Stimulated activated CD4-positive, alpha-beta T cell treated with anti-CD3 and anti-CD28 coated beads, Interleukin-4, amount 100 ng/mL, for 24 hours (primary cell): ENCODE measurements at places on chromosomes 2 and 18.

DNA sequence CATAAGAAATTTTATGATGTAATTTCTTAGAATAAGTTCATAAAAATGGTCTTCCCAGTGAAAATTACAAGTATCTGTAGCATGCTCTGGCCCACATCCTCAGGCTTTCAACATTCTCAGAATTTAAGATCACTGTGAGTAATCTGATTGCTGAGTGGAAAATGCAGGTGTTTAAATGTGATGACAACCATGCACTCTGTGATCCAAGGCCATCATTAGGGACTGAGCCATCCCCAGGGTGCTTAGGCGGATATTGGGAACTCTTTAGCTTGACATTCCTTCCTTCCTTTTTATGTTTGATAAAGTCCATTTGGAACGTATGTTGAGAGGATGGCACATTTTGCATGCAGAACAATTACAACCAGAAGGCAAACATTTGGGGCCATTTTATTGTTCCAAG, 95.5 kb downstream of the ARL4C start:
- no peak for DNase-seq

GRCh38 chr2:133952420-133952819, 301.5 kb upstream of the MGAT5 start:
- DNase-seq: no peak

DNA sequence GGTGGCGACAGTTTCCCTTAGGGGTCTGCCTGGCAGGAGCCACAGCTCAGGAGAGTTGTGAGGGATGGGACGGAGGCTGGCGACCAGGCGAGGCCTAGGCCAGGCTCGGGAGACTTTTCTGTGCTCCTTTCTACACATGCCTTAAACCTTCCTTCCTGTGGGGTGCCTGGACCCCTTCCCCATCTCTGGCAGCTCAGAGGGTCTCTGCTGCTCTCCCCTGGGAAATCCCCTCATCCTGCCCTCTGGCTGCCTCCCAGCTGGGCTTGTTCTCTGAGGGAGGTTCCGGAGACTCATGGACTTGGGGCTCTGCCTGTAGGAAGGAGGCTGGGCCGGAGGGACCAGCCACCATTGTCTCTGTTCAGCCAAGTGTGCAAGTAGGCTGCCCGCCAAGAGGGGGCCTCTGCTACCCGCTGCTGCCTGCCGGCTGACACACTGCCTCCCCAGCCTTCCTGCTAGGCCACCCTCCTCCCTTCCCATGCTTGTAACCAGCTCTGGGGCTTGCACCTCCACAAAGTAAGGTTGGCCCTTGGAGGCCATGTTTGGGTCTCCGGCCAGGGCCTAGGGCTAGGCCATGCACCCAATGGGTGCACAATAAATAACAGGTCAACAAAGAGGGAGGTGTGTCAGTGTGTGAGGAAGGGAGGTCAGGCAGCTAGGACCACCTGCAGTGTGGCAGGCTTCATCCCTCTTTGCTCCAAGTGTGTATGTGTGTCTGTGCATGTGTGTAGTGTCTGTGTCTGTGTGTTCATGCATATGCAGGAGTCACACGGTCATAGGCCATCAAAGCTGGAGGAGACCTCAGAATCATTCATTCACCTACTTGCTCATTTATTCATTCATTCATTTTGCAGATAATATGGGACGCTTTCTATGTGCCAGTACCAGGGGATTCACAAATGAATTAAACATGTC, 28.8 kb downstream of the PSD4 start:
- no peak for DNase-seq

- DNase-seq: no peak
These were observed 225.3 kb downstream of the EN1 start for GRCh38 chr2:118622108-118622507.

- no peak for DNase-seq
These were observed 298.5 kb downstream of the PAX3 start for GRCh38 chr2:222000326-222000725.

DNA sequence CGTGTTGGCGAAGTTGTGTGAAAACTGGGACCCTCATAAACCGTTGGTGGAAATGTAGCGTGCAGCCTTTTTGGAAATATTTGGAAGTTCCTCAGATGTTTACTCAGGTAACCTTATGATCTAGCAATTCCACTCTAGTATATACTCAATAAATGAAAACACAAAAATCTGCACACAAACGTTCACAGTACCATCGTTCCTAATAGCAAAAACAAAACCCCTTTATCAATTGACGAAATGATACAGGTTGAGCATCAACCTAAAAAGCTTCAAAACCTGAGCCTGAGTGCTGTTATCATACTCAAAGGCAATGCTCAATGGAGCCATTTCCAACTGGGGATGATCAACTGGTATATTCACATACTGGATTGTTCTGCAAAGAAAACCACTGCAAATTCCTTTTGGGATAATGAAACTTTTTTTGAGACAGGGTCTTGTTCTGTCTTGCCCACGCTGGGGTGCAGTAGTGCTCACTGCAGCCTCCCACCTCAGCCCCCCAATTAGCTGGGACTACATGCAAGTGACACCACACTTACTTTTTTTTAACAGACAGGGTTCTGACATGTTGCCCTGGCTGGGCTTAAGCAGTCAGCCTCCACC, 777 bp upstream of the C18orf32 start:
- DNase-seq: no peak

- DNase-seq: no peak
These were observed 144.4 kb downstream of the PIEZO2 start for GRCh38 chr18:11004951-11005350.

- DNase-seq: no peak
These were observed 5.2 kb upstream of the PPP4R1 start for GRCh38 chr18:9619545-9619944.

GRCh38 chr2:241110607-241111439, 8.7 kb upstream of the MTERF4 start:
- no peak for DNase-seq

GRCh38 chr2:148650881-148651280, 6.3 kb downstream of the EPC2 start:
- DNase-seq: no peak

DNA sequence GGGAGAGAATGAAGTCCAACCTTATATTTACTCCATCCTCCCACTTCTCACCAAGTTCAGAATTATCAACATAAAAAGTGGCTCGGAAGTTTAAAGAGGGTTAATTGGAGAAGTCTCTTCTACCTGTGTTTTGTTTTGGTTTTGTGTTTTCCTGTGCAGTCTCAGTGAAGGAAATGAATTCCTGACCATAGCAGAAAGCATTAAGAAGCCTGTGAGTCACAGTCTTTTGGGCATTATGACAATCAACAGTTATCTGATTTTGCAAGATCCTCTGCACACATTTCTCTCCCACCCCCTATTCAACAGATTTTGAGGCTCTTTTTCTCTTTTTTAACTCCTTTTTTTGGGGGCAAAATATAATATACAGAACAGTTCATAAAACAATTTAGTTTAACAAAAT, 8.6 kb upstream of the RPL37A start:
- DNase-seq: no peak

- DNase-seq: no peak
These were observed 959.4 kb upstream of the GYPC start for GRCh38 chr2:125696560-125696959.

- DNase-seq: no peak
These were observed 20.4 kb downstream of the COL6A3 start for GRCh38 chr2:237393523-237393922.

DNA sequence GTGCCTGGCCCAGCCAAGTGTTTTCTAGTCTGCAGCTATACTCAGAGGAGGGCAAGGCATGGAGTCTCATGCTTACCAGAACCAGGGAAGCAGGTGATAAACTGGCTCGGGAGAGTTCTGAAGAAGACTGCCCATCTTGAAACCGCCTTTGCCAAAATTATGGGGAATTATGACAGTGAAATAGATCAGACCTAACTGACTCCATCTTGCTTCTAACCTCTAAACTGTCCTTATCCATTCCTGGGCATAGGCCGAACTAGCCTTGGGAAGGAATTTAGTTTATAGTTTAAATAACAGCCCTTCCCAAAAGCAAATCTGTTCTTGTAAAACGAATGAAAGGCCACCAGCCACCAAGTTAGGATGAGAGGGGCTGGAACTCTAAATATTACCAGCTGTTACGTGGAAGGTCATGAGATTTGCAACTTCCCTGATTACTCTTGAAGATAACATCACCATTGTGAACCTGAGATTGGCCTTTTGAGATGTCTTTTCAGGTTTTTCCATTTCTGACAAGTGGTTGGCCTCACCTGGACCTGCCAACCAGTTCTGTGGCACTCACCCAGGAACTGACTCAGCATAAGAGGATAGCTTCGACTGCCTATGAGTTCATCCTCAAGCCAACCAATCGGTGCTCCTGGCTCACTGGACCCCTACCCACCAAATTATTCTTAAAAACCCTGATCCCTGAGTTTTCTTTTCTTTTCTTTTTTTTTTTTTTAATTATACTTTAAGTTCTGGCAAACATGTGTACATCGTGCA, 23.4 kb downstream of the CHCHD5 start:
- no peak for DNase-seq

DNA sequence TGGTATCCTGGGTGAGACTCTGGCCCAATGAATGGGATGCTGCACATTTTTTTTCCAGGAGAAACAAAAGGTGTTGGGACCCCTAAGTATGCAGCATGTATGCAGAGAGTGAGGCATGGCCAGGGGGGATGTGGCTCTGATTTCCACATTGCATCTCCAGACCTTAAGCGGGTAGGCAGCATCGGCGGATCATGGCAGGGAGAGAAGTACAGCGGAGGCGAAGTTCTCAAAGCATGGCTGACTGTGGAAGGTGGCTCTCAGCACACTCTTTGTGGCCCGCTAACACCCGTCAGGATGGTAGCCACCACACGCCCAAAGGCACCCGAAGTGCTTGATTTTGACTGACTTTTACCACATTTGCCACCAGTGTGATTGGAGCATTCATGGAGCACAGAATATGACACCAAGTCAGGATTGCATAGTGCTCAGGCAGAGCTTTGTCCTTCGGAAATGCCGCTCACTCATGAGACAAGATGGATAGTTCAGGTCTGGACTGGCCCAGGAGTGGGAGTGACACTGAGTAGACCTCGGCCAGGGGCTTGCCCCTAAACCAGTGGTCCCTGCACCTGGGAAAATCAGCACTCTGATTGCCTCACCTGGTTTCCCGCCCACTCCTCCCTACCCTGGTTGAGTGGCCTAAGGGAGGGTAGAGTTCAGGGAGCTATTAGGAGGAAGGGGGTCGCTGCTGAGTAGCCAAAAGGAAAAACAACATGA, 14.2 kb downstream of the INPP4A start:
- DNase-seq: no peak

GRCh38 chr18:48942554-48943261, 8.1 kb downstream of the SMAD7 start:
- no peak for DNase-seq

DNA sequence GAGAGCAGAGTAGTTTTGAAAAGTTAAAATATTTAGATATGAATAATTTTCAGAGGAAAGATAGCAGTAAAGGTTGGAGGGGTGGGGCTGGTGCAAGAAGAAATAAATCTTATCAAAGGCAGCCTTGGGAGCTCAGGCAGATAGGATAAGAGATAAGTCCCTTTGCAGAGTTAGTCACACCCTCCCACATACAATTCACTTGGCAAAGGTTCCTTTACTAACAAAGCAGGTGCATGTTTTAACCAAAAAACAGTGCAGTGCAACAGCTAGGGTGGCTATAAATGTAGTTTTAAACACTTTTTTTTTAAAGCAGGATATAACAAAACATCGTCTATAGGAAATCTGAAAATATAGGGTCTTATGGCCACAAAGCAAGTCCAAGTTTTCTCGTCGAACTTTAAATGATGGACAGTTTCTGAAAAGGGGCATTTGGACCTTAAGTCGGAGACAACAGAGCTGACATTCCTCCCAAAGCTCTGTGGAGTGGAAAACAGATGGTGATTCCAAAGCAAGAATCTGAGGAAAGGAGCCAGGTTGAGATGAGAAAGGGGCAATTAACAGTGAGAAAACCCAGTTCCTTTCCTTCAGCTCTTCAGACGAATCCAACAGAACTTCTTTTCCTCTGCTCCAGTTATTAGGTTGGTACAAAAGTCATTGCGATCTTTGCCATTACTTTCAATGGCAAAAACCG, 53.0 kb downstream of the EPHA4 start:
- peak; percentile 18 for DNase-seq

DNA sequence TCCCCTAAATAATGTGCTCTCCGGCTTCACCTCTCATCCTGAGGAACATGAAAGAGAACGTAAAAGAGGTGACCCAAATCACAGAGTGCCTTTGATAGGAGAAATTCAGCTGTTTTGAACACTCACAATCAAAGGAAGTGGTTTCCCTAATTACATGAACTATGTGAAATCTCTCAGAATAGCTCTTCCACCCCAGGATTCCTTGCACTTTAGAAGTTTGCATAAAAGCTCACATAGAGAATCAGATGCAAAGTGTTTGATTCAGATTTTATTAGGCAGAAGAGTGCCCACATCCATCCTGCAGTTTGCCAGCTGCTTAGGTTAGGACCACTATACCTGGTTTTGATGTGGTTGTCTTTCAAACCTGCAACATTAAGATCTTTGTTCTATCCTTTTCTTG, 61.0 kb downstream of the MAP3K20 start:
- DNase-seq: no peak

GRCh38 chr2:72004976-72005375, 142.7 kb downstream of the CYP26B1 start:
- DNase-seq: no peak

GRCh38 chr18:75316826-75317225, 106.2 kb downstream of the TSHZ1 start:
- no peak for DNase-seq

- DNase-seq: no peak
These were observed 43.3 kb downstream of the FSHR start for GRCh38 chr2:49111006-49111405.

DNA sequence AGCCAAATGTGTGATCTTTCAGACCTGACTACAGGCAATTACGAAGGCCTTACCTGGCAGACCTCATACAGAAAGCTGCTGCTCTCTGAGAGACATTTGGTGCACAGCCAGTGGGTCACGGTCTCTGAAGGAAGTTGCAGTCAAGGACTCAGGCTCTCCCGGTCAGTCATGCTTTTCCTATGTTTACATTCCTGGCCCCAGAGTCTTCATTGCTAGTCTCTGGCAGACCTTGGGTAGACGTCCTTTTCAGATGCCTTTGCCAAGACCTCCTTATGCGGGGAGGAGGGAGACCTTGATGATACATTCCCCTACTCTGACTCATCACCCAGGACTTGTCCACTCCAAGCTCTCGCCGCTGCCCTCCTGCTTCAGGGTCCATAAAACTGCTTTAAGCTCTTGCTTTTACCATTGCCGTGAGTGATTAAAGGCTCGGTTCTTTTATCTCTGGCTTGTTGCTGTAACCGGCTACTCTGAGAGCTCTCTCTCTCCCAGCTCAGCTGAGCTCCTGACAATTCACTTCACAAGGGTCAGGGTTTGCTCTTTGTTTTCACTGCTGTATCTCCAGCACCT, 62.0 kb upstream of the SLC35F5 start:
- DNase-seq: no peak
